Adrenal gland (tissue), 19 donors: ENCODE measurements at places on chromosomes 11 and 22. TPM values are rescaled to one million over a fixed set of nuclear protein-coding genes. Genes with fewer than 3 reads are reported as not detected.

PLAAT2 gene
- total RNA-seq: not detected

EFCAB6 gene
- 4.8 TPM for total RNA-seq

OR4C45 gene
- total RNA-seq: not detected

CCDC87 gene
- total RNA-seq: 0.52 TPM

PATE2 gene
- not detected for total RNA-seq

GSTT2B gene
- total RNA-seq: 102 TPM

SPDYC gene
- not detected for total RNA-seq

NEU3 gene
- total RNA-seq: 31.4 TPM

C11orf21 gene
- total RNA-seq: 0.34 TPM

MMP8 gene
- not detected for total RNA-seq

RIMBP3B gene
- total RNA-seq: not detected
